ENCODE measurements at places on chromosomes 5 and 9.

DNA sequence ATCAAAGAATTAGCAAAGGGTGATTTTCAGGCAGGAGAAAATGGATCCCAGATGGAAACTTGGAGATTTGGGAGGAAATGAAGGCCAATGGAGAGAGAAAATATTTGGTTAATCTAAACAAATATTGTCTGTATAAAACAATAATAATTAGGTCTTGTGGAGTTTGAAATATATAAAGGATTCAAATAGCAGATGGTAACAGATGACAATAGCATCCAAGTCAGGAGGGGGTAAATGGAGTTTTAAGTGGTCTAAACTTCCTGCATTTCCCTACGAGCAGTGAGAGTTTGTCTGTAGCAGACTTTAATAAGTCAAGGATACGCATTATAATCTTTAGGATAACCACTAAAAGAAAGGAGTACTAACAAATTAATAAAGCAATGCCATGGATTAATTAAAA is 49.0 kb upstream of the GGTA1 start:
- DNase-seq: no peak

- DNase-seq: no peak
These were observed 509.4 kb downstream of the IRX1 start for GRCh38 chr5:4104831-4105597.

GRCh38 chr5:76670508-76670907 is 45.4 kb upstream of the F2R start:
- no peak for DNase-seq

GRCh38 chr5:820245-820644 is 30.5 kb downstream of the ZDHHC11 start:
- DNase-seq: no peak

DNA sequence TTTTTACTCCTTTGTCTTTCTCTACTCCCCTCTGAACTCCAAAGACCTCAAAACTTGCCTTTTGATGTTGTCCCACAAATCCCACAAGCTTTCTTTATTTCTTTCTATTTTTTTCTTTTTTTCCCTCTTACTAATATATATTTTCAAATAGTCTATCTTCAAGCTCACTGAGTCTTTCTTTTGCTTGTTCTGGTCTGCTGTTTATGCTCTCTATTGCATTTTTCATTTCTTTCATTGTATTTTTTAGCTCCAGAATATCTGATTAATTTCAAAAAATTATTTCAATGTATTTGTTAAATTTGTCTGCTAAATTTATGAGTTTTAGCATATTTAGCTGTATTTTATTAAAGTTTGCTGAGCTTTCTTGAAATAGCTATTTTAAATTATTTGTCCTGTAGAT is 223.3 kb upstream of the IRX1 start:
- no peak for DNase-seq

GRCh38 chr5:177176175-177176711 is 42.7 kb downstream of the NSD1 start:
- no peak for DNase-seq

DNA sequence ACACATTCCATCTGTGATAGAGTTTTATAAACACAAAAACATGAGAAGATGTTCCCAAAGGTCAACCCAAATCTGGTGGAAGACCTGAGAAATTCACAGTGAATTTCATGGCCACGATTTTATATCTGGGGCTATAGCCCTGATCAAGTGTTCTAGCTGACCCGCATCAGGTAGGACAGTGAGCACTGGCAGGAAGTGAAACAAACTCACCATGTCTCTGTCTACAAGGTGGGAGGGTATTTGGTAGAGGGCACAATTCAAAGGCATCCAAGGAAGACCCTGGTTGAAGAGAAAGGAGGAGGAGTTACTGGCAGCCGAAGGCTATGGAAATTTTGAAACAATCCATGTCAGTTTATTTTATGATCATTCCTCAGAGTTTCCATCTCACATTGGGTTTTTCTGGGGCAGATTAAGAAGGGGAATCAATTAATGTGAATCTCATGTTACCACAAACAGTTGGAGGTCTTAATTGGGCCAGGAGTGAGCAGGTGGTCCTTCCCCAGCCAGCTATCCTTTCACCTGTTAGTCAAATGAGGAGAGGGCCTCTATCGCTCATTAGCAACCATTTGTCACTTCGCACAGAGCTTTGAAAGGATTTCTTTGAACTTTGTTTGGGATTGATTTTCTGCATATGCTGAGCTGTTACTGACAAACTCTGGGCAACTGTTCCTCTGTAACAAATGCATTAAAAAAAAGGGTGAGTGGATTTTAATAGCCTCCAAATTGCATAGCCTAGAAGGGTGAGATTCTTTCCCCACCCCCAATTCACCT is 612.0 kb upstream of the CLINT1 start:
- DNase-seq: no peak

GRCh38 chr9:117869287-117869686 is 165.1 kb downstream of the TLR4 start:
- DNase-seq: no peak

GRCh38 chr5:7867260-7867659 is 1.6 kb downstream of the FASTKD3 start:
- no peak for DNase-seq

DNA sequence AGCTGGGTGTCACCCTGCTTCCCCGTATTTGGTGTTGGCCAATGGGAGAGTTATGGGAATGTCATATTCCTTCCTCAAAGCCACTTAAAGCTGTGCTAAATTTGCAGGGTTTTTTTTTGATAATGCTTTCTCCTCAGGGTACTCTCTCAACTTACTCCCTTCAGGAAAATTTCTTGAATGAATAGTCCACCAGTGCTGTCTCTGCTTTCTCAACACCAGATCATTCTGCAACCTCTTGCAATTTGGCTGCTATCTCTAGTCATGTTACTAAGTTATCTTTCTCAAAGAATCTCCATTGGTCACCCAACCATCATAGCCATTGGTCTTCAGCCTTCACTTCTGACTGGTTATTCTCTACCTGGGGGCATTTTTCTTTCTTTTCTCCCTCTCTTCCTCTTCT is 13.4 kb upstream of the TNFAIP8 start:
- DNase-seq: no peak

DNA sequence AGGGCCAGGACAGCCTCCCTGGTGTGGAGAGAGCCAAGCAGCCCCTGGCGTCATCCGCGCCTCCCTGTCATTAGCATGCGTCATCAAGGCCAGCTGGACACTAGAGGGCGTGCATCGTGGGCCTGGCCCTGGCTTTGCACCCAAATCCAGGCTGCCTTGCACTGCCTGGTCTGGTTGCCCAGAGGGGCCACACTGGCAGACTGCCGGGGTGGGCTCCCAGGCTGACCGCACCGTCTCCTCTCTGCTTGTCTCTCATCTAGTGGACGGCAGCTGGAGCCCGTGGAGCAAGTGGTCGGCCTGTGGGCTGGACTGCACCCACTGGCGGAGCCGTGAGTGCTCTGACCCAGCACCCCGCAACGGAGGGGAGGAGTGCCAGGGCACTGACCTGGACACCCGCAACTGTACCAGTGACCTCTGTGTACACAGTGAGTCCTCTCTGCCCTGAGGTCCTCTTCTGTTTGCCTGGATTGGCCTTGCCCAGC is 29.0 kb downstream of the HK3 start:
- DNase-seq: no peak

DNA sequence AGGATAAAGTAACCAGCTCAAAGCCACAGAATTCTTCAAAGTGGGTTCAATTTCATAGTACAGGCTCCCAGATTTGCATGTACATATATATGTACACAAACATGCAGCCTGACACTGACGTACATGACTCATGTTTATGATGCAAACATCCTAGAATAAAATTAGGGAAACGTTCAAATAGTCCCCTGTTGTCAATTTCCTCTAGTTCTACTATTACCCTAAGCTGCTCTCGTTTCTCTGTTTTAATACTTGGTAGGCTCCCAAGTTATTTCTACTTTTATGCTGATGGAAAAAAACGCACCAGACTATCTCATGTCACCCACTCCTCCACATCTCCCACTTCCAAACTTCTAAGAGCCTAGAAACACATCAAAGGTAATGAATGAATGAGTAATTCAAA is 229.7 kb downstream of the EPB41L4A start:
- DNase-seq: no peak

GRCh38 chr5:151221574-151221973 is 2.3 kb downstream of the CCDC69 start:
- no peak for DNase-seq

DNA sequence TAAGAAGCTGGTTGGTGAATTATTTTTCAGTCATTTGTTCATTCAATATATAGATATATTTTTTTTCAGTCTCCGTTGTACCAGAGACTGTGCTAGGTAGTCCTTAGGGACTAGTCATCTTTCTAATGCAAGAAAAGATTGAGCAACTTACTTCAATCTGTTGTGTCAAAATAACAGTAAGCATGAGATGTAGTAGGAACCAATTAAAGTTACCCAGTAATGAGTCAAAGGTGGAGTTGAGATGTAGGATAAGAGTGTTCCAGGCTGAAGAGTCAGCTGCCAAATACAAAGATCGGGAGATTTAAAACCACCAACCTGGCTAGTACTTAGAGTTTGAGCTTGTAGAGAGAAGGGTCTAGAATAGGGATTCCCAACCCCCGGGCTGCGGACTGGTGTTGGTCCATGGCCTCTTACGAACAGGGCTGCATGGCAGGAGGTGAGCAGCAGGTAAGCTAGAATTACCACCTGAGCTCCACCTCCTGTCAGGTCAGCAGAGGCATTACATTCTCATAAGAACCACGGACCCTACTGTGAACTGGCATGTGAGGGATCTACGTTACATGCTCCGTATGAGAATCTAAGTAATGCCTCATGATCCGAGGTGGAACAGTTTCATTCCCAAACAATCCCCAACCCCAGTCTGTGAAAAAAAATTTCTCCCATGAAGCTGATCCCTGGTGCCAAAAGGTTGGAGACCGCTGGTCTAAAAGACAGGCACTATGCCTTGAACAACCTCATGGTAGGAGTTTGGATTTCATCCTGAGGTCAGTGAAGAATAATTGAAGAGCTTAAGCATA is 1241.5 kb upstream of the WWC1 start:
- no peak for DNase-seq

DNA sequence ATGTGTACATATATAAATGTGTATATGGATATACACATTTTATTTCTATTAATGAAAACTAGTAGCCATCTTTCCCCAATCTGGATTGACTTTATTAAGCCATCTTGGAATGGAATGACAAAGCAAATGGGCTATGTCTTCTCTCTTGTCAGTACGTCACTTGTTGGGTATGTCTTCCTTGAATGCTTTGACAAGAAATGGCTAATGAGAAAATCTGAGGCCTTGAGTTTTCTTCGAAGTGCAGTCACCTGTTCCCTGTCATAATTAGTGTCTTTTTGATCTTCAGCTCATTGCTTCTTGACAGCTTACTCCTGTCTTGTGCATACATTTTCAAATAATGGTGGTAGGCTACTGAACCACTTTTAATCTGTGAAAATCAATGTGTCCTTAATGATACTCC is 243.2 kb upstream of the RGMB start:
- DNase-seq: no peak

DNA sequence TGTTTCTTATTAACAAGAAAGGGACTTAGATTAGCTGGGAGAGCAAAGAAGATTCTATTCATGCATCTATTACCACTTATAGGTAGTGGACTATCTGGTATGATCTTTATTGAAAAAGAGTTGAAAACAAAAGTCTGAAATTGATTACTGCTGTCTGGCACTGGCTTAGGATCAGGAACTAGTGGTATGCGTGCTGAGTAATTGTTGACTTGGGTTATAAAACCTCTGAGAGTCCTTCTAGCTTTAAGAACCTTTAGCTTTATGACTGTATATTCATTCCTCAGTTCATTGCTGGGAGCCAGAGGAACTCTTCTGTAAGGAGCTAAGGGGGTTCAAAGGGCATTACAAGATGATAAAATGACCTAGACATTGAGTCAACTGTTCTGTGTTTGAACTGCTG is 7.6 kb downstream of the SLC1A1 start:
- no peak for DNase-seq

- DNase-seq: no peak
These were observed 45.2 kb upstream of the PITX1 start for GRCh38 chr5:135079099-135079681.

Measured in stimulated activated CD8-positive, alpha-beta memory T cell treated with anti-CD3 and anti-CD28 coated beads, Interleukin-4, amount 100 ng/mL, for 1 hour (primary cell).